GF-D8 (cell line): ENCODE measurements at places on chromosomes 1 and 21.

GRCh38 chr21:36769051-36769839 is 70.3 kb downstream of the SIM2 start:
- no peak for DNase-seq

DNA sequence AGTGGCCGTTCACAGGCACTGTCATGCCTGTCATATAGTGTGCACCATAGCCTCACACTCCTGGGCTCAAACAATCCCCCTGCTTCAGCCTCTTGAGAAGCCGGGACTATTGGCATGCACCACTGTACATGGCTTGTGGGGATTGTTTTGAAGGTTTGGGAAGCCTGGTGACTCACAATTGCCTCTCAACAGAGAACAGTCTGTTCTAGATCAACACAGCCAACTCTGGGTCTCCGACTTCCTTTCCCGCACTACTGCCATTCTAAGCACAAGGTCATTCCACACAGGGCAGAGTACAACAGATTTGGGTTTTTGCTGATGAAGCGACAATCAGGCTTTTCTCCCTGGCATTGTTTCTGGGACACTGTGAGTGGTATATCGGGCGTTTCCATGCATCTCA is 15.5 kb upstream of the AHCTF1 start:
- no peak for DNase-seq

DNA sequence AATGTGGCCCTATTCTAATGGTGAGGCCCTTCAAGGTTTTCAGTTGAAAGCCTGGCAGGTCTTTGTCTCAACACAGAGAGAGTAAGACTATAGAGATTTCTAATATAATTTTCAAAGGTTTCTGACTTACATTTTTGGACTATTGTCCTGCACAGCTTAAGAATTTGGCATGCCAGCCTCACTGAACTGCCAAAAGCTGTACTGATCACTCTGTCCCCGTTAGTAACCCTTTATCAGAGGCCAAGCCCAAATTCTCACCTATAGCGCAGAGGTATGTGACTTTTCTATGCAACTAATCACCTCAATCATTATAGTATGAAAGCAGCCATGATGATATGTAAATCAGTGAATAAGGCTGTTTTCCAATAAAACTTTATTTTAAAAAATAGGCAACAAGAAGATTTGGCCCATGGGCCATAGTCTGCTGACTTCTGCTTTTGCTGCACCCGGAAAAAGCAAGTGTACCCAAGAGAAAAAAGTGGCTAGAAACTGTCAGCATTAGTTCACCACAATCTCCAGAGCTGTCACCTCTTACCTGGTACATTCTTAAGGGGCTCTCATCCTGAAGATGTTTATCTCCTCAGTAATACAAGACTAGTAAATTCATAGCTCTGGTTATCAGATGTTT is 85.4 kb downstream of the PIGK start:
- DNase-seq, result no peak

- no peak for DNase-seq
Measured at GRCh38 chr1:229456016-229456415, 22.1 kb upstream of the ACTA1 start.

GRCh38 chr1:237864338-237865244 is 26.1 kb downstream of the ZP4 start:
- DNase-seq, result no peak

DNA sequence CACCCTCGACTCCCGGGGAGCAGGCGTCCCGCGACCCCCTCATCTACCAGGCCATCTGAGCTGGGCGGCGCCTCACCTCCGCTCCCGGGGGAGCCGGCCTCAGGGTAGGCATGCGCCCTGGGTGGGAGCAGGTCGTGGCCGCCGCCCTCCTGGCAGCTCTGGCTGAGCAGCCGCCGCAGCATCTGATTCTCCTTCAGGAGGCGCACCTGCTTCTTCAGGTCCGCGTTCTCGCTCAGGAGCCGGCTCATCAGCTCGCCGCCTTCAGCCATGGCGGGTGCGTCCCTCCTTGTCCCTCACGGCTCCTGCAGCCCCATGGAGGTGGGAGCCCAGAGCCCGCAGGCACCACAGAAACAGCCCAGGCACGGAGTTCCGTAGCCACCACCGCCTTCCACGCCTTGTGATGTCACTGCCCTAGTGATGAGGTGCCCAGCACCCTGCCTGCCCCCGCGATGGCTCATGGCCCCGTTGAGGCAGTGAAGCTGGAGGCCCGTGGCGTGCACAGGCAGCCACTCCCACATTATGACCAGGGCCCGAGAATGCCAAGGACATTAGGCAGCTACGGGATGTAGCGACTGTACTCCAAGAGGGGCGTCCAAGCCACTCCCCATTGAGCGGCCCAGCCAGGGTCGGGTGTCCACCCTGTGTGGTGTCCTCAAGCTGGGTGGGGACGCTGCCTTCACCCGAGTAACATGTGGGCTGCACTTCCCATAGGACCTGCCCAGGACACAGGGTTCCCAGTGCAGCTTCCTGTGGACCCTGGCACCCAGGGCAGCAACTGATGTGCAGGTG is 1.5 kb downstream of the SPATC1L start:
- no peak for DNase-seq

DNA sequence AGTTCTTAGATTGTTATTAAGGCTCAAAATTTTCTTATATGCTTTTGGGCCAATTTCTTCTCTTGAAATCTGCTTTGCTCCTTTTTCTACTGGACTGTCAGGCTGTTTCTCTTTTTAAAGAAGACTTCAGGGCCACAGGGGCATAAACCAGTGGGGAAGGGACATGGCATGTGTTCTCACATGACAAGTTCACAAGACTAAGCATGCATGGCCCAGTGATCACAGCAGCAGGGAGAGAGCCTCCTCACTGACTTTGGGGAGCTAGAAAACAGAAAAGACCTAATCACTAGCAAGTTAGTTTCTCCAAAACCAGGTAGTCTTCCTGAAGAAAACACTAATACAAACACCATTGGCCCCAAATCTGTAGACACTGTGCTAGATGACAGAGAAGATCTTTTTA is 64.8 kb downstream of the RAB3GAP2 start:
- no peak for DNase-seq

DNA sequence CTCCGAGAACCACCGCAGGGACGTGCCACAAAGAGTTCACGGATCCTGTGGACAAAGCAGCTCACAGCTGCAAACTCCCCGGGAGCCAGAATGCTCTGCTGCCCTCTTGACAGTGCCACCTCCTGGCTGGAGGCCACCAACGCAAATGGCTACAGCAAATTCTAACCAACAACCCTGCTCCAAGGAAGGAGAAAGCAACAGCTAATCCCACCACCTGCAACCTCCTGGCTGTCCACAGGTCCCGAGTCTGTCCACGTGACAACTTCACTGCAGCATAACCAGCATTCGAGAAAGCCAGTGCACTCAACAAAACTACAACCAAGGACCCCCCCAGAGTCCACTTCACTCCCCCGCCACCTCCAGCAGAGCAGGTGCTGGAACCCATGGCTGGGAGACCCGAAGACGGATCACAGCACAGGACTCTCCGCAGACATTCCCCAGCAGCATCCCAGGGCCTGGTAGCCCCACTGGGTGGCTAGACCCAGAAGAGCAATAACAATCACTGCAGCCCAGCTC is 17.3 kb downstream of the POFUT2 start:
- no peak for DNase-seq

DNA sequence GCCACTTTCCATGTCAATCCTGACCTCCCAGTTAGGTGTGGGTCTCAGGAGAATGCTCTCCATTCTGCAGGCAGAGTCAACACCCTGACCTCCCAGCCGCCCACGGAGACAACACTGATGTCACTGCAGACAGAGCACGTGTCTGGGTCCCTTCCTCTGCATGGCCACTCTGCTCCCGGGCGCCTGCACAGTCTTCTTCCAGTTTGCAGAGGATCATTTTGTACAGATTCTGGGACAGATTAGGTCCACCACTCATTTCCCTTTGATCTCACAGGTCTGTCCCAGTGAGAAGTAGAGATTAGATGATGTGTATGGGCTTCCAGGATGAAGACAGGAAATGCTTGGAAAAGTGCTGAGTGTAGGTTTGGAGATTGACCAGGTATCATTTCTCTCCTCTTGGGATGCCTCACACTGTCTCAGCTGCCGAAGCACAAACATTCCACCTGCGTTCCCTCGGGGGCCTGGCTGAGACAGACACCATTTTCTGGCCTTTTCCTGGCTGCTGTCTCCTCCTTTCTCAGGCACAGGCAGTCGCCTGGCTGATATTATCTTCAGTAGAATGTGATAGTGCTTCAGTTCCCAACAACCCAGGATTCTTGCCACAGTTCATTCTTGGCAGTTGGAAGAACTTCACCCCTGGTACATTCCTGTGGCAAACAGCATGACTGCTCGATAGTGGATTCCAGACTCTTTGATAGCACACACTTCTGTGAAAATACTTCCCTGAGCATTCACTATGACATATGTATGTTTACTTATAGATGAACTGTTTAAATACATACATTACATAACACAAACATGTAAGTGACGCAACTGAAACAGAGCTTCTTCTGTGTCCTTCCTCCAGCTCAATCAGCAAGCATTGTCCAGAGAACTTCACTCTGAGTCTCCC is 7.9 kb downstream of the MYBPHL start:
- no peak for DNase-seq

- DNase-seq, result no peak
Measured at GRCh38 chr1:209012443-209013196, 570.9 kb upstream of the CAMK1G start.

GRCh38 chr1:164562947-164563520 is 4.0 kb downstream of the PBX1 start:
- no peak for DNase-seq

DNA sequence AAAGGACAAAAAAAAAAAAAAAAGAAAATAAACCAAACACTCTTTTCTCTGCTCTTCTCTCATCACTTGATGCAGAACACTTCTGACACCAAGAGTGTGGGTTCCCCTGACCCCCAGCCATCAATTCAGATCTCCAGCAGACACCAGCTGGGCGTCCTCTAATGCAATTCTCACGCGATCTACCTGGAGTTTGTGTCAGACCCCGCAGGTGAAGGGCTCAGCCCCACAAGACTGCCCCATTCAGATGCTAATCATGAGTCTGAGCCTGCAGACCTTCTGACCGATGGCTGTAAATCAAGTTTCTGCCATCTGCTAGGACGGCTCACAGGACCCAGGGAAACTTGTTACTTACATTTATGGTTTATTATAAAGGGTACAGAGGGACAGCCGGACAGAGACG is 133.6 kb upstream of the C1orf174 start:
- no peak for DNase-seq

DNA sequence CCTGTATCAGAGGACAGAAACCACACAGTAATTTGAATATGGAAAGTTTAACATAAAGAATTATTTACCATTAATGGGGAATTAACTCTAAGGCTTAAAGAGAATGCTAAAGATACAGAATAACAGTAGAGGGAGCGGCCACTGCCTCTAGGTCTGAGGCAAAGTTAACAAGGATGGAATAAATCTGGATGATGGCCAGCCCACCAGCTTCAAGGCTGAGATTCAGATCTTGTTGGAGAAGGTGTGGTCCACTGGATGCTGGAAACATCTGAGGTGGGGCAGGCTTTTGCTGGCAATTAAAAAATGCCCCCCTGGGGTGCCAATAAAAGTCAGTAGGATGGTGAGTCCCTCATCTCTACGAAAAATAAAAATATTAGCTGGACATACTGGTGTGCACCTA is 29.4 kb downstream of the ZMYM4 start:
- no peak for DNase-seq

- no peak for DNase-seq
Measured at GRCh38 chr1:171166361-171166760, 18.7 kb upstream of the FMO2 start.

GRCh38 chr1:60984062-60984799 is 98.1 kb upstream of the NFIA start:
- no peak for DNase-seq

DNA sequence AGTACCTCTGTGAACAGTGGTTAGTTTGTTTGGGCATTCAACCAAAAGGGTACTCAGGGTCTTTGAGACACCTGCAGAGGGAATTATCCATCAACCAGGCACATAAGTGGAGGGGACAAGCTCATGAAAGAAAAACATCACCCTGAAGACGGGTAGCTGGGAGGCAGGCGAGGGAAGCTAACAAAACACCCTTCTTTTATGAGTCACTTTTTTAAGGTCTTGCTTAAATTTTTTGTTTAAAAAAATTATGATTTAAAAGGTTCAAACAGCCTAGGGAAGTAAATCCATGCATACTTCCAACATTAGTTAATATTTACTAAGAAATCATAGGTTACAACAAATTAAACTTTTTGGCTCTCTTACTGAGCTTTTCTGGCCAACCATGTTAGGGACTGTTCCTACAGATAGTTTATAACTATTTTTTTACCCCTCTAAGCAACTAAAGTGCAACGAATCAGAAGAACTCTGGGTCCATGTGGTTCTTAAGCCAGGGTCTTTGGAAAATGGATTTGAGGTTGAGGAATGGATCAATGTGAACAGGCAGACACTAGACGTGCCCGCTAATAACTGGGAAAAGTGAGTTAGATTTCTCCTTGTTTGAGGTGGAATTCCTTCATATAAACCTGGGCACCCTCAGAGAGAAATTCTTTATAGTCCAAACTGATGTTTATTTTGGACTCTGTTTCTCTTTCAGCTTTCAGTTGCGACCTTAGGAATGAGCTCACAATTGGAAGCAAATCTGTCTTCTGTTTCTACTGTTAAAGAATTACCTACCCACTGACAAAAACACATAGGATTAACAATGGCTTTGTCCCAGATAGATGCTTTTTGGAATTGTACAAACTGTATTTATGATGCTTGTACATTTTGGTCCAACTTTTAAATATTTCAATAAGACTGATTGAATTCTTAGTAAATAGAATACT is 123.0 kb downstream of the LYPLAL1 start:
- no peak for DNase-seq

DNA sequence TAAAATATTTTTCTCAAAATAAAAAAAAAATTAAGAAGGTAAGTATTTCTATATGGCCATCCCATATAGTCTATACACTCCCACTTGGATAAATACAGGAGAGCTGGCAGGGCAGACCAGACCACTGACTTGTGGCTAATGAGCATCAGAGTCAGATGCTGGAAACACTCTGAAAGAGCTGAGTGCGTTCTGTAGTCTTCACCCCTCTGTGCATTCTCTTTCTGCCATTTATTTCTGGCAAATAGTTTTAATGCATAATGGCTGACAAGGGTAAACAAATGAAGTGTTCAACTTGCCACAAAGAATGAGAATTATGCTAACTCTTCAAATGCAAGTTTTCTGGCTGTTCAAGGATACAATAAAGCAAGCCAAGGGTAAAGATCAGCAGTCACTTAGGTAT is 191.7 kb downstream of the TTLL7 start:
- DNase-seq, result no peak

DNA sequence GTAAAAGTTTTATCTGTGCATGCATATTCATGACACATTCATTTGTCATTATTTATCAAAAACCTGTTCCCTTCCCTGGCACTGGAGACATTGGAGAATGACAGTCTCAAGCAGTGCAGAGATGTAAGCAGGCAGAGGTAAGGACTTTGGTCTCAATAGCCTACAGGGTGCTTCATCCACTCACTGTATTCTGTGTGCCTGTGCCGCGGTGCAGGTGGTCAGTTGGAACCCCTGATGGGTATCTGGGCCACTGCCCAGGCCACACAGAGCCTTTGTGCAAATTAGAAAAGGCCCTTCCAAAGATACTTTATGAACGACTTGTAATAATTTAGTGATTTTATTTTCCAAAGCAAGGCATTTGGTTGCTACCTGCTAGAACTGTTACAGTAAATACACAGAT is 44.0 kb downstream of the CDC42 start:
- DNase-seq, result no peak
